ENCODE measurements at places on chromosomes 11 and 22. TPM values are rescaled to one million over a fixed set of nuclear protein-coding genes. Genes with fewer than 3 reads are reported as not detected.

PNPLA3 gene
- 10.7 TPM for total RNA-seq

NLRP6 gene
- total RNA-seq: 0.26 TPM

PHLDA2 gene
- 13.1 TPM for total RNA-seq

GRCh38 chr11:118231461-118231860 is 6.7 kb upstream of the JAML start:
- no peak for DNase-seq

DNA sequence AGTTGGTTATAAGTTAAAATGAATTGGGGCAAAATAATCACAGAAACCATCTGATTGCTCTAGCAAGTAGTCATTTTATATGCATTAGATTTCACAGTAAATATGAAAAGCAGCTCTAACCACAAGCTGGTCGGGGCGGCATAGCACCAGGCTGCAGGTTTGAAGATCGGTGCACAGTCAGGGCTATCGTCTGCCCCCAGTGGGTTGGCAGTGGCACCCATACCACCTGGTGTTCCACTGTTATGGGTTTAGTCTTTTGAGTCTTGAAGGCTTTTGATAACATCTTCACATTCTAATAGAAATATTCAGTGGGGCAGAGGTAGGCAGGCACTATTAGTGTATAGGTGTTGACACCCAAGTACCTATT is 62.1 kb downstream of the GRK3 start:
- DNase-seq: no peak

DNA sequence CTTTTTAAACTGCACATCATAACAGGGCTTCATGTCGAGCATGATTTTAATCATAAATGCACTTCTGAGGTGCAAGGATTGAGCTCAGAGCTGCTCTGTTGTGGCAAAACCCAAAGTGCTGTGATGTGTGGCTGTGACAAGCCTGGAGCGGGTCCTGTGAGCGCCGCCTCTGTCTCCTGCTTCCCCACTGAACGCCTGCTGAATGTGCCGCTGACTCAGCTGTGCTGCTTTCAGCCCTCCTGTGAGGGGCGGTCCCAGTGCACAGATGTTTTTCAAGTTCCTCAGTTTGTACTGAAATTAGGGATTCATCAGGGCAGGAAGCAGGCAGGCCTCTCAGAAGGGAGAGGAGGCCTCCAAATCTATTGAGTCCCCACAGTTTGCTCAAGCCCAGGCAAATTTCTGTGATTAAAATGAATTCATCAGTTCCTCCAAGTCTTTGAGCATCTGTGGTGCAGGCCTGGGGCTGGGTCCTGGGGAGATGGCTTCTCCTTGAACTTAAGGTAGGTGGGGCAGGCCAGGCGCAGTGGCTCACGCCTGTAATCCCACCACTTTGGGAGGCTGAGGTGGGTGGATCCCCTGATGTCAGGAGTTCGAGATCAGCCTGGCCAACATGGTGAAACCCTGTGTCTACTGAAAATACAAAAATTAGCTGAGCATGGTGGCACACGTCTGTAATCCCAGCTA is 3.0 kb upstream of the GTSE1 start:
- peak; percentile 48 for DNase-seq

DNA sequence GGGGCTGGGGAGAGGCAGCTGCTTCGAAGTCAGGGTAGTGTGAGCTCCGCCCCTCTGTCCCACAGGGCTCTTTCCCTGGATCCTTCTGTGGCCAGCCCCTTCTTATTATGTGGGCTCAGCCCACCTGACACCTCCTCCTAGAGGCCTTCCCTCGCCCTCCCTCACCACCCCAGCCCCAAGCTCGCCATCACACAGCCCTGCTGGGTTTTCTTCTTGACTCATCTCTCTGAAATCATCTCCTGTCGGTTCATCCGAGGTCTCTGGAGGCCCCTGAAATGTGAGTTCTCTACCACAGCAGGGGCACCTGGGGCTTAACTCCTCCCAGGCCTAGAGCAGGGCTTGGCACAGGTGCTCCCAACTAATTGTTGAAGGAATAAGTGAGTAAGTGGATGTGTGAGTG is 65.2 kb downstream of the CACNA1I start:
- no peak for DNase-seq

DNA sequence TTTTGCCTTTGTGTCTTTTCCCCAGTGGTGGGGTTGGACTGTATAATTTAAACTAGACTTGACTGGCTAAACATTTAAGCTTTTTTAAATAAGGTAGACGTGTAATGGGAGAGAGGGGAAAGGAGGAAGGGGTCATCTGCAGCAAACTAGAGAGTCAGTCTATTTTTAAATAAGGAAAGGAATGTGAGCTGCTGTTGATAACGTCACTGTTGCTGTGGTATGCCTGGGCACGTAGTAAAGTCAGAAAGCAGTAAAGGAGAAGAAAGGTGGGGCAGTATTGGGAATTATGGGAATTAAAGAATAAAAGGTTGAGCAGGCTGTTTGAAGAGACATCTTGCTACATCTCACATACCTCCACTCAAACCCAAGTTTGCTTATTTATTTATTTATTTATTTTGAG is 80.4 kb upstream of the FSHB start:
- no peak for DNase-seq

- peak; percentile 47 for DNase-seq
Measured at GRCh38 chr11:61460986-61461385, 31.1 kb downstream of the SDHAF2 start.

DNA sequence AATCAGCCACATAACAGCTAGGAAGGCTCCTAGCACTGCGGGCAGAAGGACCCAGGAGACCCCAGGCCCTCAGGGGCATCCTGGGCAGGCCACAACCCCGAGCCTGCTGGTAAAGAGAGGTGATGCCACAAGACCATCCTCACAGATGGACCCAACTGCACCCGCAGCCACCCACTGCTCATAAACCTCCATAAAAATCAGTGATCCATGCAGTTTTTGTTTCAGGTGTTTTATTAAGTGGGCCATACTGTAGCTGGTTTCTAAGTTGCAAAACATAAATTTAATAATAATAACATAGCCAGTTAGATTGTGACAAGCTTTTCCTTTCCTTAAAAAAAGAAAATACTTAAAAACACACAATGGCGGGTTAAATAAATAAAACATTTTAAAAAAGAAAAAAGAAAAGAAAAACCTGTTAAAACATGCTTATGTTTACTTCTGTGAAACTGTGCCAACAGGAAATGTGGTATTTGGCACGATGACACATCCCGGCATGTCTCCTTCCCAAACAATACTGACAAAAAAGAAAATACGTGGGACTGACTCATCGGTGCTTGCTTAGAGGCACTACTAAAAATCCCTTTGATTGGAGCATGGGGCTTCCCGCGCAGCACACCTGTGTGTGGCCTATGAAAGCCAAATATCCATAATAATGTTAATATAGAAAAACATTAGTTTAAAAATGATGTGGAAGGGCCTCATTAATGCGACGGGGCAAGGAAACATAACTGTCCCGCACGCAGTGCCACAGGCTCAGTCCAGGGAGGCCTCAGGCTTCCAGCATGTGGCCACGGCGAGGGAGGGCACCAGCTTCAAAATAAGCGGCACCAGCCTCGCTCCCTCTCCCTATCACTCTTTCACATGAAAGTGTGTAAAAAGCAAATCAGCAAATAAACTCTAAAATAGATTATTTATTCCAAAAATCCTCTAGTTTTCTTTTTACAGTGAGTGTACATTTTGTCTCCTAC is 47.5 kb upstream of the SCUBE2 start:
- DNase-seq: no peak

DNA sequence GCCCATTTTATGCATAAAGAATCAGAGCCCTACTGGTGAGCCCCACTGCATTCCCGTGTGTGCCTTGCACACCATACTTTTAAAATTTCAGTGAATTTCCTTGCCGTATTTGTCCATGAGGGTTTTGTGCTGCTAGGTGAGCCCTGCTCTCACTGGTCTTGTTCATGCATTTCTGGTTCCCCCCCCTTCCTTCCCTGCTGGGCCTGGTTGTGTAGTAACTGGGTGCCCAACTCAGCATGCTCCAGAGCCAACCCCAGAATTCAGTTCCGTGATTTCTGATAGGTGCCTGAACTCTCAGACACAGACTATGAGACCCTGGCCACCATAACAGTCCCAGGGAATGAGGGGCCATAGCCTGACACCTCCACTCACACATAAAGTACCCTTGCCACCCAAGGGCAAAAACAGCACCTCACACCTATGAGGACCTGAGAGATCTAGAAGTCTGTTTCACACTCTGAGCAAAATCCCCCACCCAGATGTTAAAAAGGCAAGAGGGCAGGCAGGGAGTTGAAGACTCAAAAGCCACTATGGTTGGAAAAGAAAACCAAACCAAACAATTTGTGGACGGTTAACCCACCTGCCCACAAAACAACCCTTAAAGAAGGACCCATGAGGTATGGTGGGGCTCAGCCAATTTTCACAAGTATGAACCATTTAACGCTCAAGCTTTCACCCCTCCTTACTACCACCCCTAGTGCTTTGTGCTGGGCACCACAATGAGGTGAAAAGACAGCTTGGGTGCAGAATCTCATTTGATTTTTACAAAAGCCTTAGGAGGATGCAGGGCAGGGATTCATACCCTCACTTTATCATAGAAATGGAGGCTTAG is 16.8 kb upstream of the IL10RA start:
- no peak for DNase-seq

- DNase-seq: no peak
Measured at GRCh38 chr22:30742291-30743256, 47.9 kb downstream of the OSBP2 start.

GRCh38 chr11:2815762-2816496 is 69.6 kb downstream of the CDKN1C start:
- DNase-seq: no peak

All from H7 (cell line).